Activated CD8-positive, alpha-beta memory T cell treated with anti-CD3 and anti-CD28 coated beads for 24 hours (primary cell): ENCODE measurements at places on chromosomes 5 and 9.

- DNase-seq = no peak
These were observed 1.6 kb downstream of the GTF3C4 start for GRCh38 chr9:132671620-132672412.

DNA sequence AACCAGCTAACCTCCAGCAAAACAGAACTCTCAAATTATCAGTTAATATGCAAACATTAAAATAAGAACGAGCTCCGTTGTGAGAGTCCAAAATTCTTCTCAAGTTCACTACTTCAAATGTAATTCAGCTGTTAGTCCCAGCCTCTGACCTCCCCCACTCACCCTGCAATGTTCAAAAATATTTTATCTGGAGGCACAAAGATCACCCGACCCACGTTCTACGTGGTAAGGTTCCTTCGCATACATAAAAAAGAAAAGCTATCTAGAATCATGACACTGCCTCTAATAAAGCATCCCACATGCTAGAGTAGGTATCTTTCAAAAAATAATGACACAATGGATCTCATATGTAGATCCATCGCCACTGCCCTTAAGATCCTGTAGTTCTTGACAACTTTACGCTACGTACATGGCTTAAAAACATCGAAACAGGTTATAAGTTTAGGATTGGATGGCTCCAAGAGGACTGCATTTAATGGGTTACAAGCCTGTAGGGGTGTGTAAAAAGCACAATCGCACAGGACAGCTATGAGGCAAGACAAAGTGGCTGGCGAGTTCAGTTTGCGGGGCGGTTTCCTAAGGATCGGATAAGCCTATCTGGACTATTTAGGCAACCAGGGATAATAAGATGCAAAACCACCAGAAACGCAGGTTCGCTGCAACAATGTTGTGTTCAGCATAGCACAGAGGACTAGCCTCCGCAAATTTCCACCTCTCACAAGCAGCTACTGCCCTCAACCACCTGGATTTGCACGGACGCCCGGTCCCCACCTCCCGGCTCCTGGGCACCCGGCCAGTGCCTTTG lies 969 bp downstream of the CLK4 start:
- DNase-seq = no peak

- DNase-seq = no peak
These were observed 82.1 kb downstream of the LMX1B start for GRCh38 chr9:126695701-126696400.

DNA sequence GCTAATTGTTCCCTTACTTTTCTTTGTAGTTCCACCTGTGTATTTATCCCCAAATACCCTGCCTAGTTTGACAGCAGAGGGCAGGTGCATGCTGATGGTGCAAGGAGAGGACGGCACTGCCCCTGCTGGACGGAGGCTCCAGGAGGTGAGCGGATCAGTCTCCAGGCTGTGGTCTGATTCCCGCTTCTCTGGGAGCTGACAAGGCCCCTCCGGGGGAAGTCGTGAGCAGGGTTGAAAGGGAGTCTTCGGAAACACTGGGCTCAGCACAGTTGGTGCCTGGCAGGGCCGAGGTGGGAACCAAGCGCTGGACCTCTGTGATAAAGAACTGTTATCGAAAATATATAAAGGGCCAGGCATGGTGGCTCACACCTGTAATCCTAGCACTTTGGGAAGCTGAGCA lies 52.9 kb downstream of the RASGEF1C start:
- peak; percentile 30 for DNase-seq

GRCh38 chr9:107976767-107977166 lies 487.2 kb upstream of the KLF4 start:
- DNase-seq = no peak

DNA sequence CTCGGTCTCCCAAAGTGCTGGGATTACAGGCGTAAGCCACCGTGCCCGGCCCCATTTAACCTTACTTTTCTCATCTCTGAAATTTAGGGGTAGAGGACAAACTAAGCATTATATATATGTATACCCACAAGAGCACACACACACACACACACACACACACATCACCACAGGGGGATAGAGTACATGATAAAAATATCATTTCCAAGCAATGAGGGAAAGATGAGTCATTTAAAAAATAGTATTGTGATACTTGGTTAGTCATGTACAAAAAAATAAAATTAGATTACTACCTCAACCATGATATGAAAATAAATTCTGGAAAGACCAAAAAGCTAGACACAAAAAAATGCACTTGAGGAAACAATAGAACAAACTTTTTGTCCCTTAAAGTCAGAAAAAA lies 67.2 kb downstream of the CDH18 start:
- DNase-seq = no peak

DNA sequence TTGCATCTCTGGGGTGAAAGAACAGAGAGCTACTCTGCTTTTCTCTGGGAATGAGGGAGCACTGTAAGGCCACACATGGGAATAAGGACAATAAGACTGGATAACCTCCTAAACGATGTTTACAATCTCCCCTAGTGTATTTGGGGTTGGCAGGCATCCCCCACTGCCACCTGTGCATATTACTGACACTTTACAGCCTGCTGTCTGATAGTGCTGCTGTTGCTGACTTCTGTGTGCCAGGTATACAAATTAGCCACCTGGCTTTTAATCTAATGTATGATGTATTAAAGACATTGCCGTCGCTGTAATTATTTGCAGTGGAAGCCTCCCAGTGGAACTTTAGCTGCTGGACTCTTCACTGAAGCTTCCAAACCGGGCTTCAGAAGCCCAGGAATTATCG lies 4.4 kb upstream of the SHISAL2B start:
- no peak for DNase-seq

GRCh38 chr5:83964271-83964670 lies 243.6 kb upstream of the HAPLN1 start:
- DNase-seq = no peak

GRCh38 chr9:95009459-95009858 lies 283.0 kb downstream of the AOPEP start:
- DNase-seq = no peak

GRCh38 chr5:135916638-135917263 lies 21.1 kb upstream of the IL9 start:
- DNase-seq = no peak

- peak; percentile 86 for DNase-seq
These were observed 467 bp upstream of the PHF19 start for GRCh38 chr9:120877276-120878034.

DNA sequence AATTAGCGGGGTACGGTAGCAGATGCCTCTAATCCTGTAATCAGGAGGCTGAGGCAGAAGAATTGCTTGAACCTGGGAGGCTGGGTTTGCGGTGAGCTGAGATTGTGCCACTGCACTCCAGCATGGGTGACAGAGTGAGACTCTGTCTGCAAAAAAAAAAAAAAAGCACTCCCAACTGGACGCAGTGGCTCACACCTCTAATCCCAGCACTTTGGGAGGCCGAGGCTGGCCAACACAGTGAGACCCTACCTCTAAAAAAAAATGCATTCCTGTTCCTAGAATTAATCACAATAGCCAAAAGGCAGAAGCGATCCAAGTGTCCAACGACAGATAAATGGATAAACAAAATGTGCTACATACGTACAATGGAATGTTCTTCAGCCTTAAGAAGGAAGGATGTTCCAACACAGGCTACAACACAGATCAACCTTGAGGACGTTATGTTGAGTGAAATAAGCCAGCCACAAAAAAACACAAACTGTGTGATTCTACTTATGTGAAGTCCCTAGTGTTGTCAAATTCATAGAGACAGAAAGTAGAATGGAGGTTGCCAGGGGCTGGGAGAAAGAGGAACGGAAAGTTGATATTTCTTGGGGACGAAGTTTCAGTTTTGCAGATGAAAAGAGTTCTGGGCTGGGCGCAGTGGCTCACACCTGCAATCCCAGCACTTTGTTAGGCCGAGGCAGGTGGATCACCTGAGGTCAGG lies 13.8 kb downstream of the FAM78A start:
- DNase-seq = peak; percentile 56

DNA sequence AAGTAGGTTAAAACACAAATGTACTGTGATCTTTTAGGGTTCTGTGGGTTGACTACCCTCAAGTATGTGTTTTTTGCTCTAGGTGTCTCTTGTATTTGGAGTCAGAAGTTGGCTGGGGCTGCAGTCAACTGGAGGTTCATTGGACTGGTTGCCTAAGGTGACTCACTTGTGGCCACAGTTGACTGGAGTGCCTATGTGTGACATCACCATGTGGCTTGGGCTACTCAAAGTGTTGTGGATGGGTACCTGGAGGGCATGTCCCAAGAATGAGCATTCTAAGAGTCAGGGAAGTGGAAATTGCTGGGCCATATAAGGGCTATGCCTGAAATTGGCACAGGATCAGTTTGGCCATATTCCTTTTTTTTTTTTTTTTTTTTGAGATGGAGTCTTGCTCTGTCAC lies 27.4 kb downstream of the SNX30 start:
- no peak for DNase-seq

GRCh38 chr5:62686692-62687091 lies 108.1 kb downstream of the LRRC70 start:
- no peak for DNase-seq
